Coronary artery (tissue), 2 donors: ENCODE measurements at places on chromosomes 4 and X.

DNA sequence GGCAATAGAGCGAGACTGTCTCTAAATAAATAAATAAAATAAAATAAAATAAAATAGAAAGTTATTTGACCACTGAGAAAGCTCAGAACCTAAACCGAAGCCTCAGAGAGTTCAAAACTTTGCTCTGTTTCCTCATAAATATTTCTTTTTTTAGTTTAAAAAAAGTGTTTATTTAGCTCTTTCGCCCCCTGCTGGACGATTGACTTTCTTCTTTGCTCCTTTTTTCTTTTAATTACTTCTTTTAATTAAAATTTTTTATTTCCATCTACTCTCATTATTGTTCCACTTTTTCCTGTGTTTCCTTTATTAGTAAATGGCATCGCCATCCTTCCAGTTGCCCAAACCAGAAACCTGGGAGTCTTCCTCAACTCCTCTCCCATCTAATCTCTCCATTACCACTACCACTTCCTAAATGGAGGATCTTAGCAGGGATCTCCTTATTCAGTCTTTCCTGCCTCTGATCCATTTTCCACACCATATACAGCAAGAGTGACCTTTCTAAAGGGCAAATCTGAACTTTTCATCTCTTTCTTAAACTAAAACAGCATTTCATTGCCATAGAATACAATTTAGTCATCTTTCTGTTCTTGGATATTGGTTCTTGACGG is 728 bp upstream of the IL13RA2 start:
- DNase-seq: no peak

GRCh38 chrX:73615022-73615421 is 52.0 kb downstream of the CHIC1 start:
- no peak for DNase-seq

DNA sequence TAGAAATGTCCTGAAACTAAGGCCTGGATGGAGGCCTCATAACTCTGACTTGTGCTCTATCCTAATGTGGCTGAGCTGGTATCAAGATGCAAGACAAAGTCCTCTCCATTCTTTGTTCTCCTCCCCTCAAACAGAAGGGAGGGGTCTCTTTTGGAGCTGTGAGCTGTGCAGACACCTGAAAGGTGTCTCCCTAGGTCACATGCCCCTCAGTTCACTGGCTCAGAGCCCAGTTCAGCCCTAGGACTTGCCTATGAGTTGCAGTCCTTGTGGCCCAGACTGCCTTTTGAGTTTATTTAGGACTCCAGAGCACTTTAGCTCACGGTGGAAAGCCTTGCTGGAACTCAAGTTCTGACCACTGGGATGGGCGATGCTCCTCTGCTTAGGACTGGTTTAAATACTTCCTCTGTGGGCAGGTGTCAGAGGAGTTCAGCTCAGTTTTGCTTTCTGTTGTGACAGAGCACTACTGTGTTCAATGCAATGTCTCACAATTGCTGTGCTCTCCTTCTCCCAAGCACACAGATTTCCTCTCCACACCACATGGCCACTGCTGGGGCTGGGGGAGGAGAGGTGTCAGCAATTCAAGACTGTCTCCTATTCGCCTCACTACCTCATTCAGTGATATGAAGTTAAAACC is 84.8 kb upstream of the ZNF827 start:
- no peak for DNase-seq

DNA sequence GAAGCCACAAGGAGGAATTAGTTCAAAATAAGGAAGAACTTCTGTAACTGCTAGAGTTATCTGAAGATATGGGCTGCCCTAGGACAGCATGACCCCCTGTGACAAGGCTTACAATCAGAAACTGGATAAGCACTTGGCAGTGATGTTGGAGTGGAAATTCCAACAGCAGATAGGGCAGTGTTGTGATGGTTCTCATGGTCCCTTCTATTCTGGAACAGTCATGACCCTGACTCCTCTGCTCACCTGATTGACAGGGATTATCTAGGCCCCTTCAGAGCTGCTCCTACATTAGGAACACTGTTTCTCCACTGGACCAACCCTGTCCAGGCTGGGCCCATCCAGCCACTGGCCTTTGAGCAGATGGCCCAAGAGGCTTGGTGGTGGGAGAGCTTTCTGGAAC is 17.9 kb downstream of the NALF2 start:
- no peak for DNase-seq

DNA sequence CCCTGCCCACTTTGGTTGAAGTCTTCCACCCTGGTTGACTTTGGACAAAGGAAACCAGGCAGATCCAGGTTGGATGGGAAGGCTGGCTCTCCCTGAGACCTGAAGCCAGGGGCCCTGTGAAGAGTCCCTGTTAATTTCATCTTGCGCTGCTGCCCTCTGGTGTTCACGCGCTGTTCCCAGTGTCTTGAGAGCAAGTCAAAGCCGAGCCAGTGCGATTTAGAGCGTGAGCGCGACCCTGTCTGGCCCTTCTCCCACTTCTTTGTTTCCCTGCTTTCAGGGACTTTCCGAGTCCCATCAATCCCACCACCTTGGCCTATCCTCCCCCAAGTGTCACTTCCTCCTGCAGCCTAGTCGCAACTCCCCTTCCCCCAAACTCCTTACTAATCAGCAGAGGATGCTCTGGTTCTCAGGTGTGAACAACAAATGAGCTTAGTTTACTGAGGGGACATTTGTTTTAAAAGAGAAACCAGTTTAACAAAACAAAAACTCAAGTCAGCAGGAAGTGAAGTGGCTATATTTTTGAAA is 25.8 kb upstream of the CHRNA9 start:
- peak; percentile 83 for DNase-seq

GRCh38 chrX:128057421-128057820 is 5.2 kb upstream of the ACTRT1 start:
- DNase-seq: no peak

DNA sequence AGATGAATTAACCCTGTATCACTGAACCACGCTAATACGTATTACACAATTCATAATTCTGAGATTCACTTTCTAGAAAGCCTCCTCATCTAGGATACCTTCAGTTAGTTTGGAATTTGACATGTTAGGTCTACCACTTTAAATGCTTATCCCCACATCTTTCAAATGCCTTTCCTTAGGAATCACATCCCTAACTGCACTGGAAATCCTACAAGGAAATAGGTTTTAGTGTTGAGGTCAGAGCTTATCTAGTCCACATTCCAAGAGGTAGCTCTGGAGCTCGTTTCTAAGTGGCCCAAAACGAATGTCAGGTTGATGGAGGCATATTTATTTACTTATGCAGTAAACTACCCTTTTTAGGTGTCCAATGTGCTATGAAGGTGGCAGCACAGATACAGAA is 18.0 kb downstream of the PDHA1 start:
- DNase-seq: no peak

DNA sequence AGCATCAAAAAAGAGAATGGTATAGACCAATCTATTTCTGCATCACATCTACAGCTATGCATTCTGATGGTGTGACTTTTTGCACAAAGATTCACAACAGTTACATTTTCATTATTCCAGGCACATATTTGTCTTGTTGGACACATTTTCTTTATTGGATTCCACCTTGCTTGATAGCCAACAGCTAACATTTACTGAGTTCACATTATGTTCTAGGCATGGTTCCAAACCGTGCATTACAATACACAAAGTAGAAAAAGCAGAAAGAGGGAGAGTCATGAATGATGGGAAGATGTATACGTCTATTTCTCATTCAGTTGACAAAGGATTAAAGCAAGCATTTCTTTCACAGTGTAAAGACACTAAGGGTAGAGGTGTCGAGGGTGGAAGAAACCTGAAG is 22.9 kb upstream of the CLGN start:
- no peak for DNase-seq

GRCh38 chr4:168441412-168441811 is 38.9 kb downstream of the DDX60L start:
- no peak for DNase-seq

DNA sequence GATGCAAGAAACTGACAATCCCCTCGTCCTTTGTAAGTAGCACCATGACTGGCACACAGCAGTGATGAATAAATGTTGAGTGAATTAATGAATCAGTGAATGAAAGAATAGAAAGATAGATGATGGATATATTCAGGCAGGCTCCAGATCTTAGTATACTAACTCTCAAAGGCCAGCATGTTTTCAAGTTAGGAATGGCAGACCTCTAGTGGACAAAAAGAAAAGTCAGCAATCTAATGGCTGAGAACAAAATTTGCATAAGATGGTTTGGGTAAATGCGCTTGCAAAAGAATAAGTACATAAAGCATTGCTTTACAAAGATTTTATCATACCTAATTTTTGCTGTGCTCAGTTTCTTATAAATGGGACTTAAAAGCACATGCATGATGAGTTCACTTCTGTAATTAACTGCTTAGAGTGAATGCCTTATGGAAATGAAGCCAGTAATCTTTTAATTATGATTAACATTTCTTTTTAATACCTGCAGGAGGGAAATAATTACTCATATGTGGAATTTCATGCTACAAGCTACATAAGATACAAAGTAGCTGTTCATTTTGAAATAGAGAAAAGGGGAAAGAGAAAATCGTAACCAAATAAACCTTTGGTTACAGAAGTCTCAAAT is 126.9 kb upstream of the GPRIN3 start:
- no peak for DNase-seq

DNA sequence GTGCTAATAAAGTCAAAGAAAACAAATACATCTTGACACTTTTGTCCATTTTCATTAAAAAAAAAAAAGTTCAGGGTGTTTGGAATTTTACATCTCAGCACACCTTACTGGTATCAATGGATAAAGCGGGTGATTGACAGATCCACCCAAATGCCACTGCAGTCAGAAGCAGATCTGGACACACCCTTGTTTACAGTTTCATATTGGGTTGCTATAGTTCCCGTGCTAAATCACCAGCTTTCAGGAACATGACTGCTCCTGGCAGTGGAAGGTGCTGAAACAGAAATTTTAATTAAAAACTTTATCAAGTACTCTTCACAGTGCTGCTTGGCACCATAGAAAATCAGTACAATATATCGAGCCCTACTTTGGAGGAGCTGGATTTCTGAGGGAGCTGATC is 116.3 kb downstream of the STOX2 start:
- DNase-seq: no peak

GRCh38 chr4:53695540-53696463 is 104.5 kb upstream of the LNX1 start:
- no peak for DNase-seq

- no peak for DNase-seq
Observed at GRCh38 chr4:92235731-92236130, 68.0 kb upstream of the GRID2 start.

DNA sequence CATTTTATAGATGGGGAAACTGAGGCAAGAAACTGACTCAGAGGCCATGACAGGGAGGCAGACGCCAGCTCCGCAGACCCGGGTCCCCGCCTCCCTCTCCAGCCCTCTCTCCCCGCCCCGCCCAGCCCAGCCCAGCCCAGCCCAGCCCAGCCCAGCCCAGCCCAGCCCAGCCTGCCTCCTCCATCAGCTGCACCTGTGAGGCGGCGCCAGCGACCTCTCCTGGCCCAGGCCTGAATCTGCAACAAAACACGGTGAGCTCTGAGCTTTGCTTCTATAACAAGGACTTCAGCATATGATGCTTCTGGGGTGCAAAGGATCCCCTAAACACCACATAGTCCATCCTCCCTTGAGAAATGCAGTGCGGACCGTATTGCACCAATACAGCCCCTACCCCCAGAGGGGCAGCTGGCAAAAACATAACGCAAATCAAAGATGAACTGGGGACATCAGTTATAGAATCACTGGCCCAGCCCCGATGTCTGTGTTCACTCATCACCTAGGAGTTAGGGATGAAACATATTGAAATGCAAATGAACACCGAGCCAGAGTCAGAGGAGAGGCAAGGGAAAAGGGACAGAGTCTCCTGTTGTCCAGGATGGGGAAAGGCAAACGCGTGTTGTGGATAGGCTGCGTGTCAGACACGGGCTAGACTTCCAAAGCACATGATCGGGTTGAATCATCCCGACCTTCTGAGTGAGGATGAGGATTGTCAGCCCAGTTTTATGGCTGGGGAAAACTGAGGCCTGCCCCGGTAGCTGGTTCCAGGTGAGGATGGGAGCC is 216.1 kb upstream of the PSAPL1 start:
- DNase-seq: no peak

DNA sequence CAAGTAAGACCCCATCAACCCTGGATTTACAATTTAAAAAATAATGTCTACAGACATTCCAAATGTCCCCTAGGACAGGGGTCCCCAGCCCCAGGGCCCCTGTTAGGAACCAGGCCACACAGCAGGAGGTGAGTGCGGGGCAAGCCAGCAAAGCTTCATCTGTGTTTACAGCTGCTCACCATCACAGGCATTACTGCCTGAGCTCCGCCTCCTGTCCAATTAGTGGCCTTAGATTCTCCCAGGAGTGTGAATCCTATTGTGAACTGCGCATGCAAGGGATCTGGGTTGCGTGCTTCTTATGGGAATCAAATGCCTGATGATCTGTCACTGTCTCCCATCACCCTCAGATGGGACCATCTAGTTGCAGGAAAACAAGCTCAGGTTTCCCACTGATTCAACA is 146.1 kb downstream of the ATP10D start:
- DNase-seq: no peak

- no peak for DNase-seq
Observed at GRCh38 chr4:120211408-120212015, 144.9 kb upstream of the MAD2L1 start.

- no peak for DNase-seq
Observed at GRCh38 chrX:108117988-108118387, 26.4 kb downstream of the ATG4A start.

DNA sequence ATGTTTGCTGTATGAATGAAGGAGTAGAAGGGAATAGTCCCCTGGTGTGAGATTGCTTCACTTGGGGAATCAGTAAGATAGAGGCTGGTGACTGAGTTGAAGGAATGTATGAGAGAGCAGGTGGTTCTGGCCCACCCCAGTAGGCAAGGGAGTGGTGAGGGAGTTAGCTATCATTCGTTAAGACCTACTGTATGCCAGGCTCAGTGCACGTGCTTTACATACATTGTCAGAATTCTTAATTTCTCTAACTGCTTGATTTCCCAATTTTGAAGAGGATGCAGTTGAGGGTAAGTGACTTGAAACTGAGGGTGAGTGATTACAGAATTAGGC is 700 bp downstream of the VMA21 start:
- DNase-seq: no peak
